ENCODE measurements at places on chromosomes 2 and 18.
A peak's percentile ranks its signal among the peaks of the same experiment; 100 is the strongest.

- DNase-seq: no peak
Observed at GRCh38 chr18:50947899-50948298, 19.9 kb upstream of the ELAC1 start.

DNA sequence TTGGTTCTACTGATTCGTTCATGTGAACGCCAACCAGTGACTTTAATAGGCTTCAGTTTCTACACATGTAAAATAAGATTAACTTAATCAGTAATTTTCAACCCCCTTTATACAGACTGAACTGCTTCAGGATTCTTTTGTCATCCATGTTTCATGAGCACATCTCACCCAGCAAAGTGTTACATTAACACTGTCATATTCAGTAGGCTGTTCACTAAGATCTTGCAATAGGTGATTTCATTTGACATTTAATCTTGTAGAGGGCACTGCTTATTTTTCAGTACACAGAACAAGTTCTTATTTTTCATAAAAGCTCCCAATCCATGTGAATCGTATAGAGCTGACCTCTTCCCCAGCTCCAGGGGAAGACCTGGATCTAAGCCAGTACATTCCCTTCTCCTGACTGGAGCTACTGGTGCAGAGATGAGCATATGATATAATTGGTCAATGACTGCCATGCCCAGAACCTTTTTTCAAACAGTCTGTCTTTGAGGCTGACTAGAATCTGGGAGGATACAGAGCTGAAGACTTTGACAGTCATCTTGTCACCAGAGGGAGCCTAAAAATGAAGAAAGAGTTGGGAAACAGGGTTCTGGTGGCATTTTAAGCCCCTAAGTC is 72.2 kb upstream of the CHRNA1 start:
- DNase-seq: no peak

- no peak for DNase-seq
Observed at GRCh38 chr2:145161656-145162055, 641.7 kb upstream of the ZEB2 start.

GRCh38 chr2:179021258-179021657 is 28.7 kb downstream of the CCDC141 start:
- DNase-seq: no peak

DNA sequence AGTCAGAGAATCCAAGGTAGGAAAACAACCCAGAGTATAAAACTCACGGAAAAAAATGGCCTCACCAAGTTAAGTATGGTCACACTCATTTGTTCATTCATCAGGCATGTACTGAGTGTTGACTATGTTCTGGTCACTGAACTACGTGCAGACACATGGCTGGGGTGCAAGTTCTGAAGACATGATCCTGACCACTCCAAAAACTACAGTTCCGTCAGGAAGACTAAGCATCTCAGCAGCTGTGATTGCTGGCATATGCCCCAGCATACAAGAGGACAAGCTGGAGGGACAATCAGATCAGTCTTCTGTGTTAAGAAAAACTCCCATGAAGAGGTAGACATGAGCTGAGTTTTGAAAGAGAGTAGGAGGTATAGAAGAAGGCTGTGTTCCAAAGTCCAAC is 72.8 kb downstream of the TCF4 start:
- no peak for DNase-seq

DNA sequence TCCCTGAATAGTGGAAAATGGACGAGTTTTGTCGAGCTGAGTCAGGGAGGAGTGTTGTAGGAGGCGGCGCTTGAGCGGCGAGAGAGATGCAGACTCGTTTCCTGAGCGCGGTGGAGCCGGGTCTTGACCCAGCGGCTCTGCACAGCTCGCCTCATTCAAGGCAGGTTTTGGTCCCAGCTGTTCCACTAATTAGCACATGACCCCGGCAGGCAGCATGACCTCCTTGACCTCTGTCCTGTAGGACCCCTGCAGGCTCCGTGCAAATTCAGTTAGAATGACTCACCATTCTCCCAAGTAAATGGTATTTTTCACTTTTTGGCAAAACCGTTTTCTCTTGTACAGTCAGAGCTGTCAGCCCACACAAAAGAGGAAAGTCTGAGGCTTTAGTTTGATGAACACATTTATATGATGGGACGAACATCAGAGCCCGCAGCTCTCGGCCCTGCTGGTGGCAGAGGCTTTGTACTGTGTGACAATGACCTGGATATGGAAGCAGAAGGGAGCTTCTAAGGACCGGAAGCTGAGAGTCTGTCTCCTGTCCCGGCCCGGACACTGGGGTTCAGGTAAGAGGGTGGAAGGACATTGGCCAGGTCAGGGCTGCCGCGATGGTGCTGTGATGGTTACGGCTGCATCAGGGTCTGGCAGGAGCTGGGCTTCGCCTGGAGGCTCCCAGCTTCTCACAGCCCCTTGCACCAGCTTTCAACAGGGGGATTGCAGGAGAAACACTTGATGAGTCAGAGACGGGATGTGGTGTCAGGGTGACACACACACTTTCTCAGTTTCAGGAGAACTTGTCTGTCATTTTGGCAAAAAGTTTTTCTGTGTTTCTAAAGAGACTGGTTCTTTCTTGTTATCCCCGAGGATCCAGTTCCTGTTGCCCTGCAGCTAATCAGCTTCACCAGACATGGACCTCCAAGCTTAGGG is 29.9 kb upstream of the ALKAL2 start:
- no peak for DNase-seq

- DNase-seq: no peak
Observed at GRCh38 chr2:52659546-52659945, 1108.1 kb upstream of the CHAC2 start.

- peak; percentile 22 for DNase-seq
Observed at GRCh38 chr2:99066075-99066958, 75.2 kb upstream of the C2orf15 start.

DNA sequence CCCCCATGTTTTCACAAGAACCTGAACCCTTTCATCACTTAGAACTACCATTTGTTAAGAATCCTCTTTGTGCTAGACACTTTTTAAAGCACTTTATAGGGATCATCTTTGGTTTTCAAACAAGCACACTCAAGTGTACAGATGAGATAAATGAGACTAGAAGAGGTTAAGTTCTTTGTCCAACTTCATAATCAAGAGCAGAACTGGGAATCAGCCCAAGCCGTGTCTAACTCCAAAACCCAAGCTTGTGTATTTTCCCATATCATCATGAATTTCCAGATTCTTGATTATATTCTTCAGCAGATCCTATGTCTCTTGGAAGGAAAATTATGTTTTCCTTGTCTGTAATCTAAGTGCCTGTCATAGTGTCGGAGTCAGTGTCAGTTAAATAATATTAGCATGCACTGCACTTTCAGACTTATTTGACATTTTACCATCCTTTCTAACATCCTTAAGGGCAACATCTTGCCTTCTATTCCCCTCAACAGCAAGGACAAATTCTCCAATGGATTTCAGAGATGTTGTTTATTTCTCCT is 123.0 kb upstream of the SETBP1 start:
- DNase-seq: no peak

GRCh38 chr2:229875549-229875948 is 46.3 kb downstream of the TRIP12 start:
- no peak for DNase-seq

- no peak for DNase-seq
Observed at GRCh38 chr2:188765522-188766470, 208.4 kb upstream of the COL3A1 start.

DNA sequence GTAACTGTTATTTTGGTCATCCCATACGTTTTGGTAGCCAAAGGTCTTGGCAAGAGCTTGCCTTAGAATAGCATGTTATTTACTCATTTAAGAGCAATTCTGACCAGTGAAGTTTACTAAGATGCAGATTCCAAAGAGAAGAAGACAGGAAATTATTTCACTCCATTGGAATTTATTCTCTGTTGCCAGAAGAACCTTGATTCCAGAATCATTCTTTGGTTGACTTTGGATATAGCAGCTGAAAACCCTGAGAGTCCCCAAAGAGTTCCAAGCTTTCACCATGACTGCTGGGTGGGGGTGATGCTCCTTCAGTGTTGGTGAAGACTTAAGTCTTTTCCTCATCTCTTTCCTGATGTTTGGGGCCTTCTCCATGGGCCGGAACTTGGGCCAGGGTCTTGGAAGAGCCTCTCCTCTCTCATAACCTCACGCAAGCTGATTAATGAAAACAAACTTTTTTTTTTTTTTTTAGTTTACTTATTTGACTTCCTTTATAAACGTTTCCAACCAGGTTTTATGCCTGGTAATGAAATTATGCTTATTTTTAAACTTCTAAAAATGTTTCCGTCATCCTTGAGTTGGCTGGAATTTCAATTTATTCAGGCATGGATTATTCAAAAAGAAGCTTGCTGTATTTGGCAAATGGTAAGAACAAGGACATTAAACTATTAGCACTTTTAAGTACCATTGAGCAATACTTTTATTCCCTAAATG is 192.0 kb downstream of the MTX2 start:
- no peak for DNase-seq

DNA sequence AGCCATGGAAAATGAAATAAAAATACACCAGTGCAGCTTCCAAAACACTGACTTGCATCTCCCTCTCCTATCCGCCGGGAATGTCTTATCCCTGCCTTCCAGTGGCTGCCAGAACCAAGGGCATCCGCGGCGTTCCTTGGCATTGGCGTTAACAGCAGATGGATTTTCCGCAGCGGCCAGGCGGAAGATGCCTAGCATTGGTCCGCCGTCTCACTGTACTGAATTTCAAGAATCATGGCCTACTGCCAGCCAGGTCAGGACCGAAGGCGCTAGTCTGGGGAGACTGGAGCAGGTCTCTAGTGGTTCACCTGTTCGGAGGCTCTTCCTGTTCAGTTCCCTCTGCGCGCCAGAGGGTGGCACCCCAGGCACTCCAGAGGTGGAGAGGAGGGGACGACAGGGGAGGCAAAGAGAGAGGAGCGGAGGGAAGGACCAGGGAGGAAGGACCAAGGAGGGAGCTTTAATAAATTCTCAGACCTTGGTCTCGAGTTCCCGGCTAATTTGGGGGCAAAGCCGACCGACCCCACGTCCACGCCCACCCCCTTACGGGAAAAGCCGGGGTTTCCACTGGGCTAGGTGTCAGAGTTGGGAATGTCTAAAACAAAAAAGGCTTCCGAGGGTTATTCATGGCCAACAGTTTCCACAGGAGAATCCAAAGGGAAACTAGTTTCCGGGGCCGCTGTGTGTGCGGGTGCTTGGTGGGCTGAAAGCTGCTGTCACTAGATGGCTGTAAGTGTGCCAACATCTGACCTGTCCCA is 3.7 kb upstream of the BCL2L11 start:
- peak; percentile 64 for DNase-seq

- no peak for DNase-seq
Observed at GRCh38 chr2:47373747-47374146, 29.2 kb upstream of the MSH2 start.

DNA sequence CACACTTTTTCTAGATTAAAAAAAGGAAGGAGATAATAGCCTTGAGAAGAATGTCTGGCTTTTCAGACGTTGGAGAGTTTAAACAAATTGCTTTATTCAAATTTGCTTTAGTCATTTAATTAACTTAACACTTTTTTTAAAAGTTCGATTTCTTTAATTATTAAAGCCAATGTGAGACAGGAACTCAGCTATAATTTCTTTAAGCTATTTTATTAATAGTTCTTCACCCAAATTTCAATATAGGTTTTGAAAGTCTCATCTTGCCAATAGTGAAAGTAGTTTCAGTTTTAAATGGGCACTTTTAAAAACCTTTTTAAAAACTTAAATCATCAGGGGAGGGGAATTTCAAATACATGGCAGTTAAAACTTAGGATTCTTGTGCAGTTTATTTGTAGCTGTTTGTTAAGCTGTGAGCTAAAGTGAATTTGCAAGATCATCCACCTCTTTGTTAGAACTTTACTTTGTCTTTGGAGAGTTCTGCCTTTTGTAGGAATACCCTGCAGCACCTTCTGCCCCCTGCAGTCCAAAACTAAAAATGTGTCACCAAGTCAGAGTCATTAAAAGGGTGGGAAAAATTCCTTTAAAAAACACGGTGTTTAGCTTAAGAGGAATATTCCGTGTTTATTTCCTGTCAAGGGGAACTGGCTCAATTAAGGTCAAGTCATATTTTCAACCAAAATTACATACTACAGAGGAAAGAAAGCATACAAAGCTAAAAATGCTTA is 4.6 kb downstream of the TGIF1 start:
- peak; percentile 43 for DNase-seq

DNA sequence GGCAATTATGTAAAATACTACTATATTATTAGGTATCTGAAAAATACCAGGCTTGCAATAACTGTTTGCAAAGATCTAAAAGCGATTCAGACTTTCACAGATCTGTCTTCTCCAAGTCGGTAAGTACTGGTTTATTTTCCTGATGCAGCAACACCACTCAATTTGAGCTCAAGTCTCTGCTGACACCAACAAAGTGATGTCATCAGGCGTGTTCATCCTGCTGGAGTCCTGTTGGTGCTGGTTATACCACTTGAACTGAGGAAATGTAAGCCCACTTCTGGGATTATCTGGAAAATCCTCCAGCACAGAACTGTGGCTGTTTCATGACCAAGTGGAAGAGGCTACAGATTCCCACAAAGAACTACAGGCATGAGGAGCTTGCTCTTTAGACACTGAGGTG is 267.6 kb downstream of the BCL2 start:
- no peak for DNase-seq

DNA sequence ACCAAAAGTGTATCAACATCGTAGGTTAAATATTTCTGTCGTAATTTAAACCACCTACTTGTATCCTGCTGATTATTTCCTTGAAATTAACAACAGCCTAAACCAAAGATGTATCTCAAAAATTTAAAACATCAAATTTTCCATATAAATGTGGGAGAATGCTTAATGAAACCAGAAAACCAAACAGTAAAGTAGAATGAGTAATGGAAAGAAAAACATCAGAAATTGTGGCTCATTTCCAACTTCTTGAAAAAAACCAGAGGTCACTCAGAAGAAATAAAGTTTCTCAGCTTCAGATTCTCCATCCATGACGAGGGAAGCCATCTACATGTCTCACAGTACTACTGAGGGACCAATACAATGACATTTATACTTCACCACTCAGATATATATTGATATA is 296.5 kb downstream of the NOL4 start:
- DNase-seq: no peak

- DNase-seq: no peak
Observed at GRCh38 chr2:104254017-104254416, 599.9 kb upstream of the POU3F3 start.

- DNase-seq: no peak
Observed at GRCh38 chr2:131126436-131126835, 21.3 kb downstream of the PLEKHB2 start.

- DNase-seq: no peak
Observed at GRCh38 chr2:58923869-58924268, 682.7 kb upstream of the FANCL start.

GRCh38 chr18:37443325-37444055 is 122.1 kb downstream of the CELF4 start:
- DNase-seq: no peak

DNA sequence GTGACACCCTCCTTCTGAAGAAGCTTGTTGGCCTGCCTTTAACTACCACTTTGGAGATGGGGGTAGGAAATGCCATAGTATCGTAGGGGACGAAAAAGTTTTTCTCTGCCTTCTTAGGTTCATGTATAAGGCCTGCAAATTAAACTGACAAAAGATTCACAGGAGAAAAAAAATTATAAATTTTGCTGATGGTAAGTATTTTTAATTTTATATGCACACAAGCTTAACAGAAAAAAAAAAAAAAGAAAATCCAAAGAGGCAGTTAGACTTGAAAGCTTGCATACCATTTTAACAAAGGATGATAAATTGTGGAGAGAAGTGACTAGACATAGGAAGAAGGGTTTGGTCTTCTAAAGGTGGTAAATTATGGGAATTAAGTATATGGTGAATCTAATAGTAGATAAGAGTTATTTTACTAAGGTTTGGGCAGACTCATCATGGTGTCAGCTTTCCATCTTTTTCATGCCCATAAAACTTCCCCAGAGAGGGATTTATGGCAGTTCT is 62.5 kb upstream of the B3GNT2 start:
- no peak for DNase-seq

GRCh38 chr2:200851398-200852248 is 12.8 kb downstream of the CLK1 start:
- no peak for DNase-seq

All from memory B cell (primary cell).